ENCODE measurements at places on chromosomes 5 and 9. TPM values are rescaled to one million over a fixed set of nuclear protein-coding genes. Genes with fewer than 3 reads are reported as not detected.

DNA sequence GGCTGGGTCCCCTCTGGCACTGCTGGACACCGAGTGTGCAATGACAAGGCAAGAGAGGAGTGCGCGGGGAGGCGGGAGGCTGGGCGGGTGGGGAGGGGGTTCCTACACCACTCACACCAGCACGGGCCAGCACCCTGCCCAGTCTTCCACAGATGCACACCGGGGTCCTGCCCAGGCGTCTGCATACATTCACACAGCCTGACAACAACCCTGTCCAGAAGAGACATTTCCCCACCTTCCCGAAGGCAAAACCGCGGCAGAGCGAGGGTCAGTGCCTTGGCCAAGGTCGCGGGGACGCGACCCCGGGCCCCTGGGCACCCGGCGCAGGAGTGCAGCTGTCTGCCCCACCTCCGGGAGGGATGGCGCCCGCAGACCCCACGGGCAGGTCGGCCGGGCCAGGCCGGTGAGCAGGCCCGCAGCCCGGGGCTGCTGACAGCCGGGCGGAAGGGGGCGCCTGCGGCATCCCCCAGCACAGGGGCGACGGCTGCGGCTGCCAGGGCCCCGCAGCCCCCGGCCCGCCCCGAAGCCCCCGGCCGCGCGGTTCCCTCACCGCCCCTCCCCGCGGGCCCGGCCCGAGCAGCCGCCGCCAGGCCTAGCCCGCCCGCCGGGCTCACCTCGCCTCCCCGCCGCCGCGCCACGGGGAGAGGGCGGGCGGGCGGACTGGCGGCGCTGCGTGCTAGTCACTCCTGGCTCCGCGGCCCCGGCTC lies 496 bp downstream of the MAPK9 start:
- DNase-seq: no peak

DNA sequence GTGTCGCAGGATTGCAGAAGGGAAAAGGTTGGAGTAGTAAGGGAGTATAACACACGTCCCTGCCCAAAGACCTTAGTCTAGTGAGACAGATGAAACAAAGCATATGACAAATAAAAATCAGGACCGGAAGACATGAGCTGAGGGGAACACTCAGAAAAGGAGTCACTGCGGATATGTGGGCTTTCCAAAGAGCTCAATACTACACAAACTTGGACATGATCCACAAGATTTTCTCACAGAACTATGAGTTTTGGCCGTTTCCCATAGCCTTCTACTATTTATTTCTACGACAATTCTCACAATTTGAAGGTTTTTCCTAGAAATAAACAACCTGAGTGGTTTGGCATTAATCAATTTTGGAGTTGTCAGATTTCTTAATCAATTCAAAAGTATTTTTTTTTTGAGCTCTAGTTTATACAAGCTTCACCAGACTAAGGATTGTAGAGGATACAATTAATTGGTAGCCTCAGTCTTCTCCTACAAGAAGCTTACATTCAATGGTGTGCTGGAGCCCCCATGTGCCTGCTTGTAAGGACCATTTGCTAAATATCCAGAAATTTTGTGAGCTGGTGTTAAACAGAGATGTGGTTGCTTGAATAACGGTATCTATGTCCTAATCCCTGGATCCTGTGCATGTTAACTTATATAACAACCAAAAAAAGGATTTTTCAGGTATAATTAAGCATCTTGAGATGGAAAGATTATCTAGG lies 91.4 kb downstream of the ADAMTS12 start:
- no peak for DNase-seq

Gene STPG3
- total RNA-seq: not detected

- peak; percentile 43 for DNase-seq
These were observed 235.7 kb downstream of the HSPA4 start for GRCh38 chr5:133287500-133287899.

DNA sequence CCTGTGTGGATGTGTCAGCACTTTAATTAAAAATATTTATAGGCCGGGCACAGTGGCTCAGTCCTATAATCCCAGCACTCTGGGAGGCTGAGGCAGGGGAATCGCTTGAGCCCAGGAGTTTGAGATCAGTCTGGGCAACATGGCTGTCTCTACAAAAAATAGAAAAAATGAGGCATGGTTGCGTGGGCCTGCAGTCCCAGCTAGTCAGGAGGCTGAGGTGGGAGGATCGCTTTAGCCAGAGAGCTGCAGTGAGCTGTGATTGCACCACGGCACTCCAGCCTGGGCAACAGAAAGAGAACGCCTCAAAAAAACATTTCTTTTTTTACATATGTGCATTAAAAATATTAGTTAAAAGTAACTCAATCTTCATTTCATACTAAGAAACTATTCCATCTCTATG lies 6.2 kb downstream of the TBC1D9B start:
- DNase-seq: no peak

- peak; percentile 79 for DNase-seq
These were observed 301.4 kb downstream of the PDE4D start for GRCh38 chr5:59592101-59592500.
